ENCODE measurements at places on chromosomes 6 and 20.

DNA sequence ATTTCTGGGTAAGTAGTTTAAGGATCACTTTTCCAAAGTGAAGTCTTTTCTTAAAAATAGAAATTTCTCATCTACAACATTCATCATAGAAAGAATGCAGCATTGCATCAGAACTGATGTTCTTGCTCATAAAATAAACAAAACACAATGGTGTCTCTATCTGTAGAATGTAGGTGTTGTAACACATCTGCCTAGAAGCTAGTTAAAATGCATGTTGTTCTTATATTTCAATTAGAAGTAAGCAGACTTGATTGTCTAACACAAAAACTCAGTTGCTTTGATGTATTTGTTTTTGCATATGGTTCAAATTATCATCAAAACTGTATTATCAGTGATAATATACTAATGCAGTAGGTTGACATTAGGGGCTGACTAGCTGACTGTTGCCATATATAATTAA lies 654.7 kb upstream of the FLRT3 start:
- no peak for DNase-seq

- DNase-seq = no peak
Observed at GRCh38 chr6:2885967-2886735, 17.0 kb downstream of the SERPINB9 start.

DNA sequence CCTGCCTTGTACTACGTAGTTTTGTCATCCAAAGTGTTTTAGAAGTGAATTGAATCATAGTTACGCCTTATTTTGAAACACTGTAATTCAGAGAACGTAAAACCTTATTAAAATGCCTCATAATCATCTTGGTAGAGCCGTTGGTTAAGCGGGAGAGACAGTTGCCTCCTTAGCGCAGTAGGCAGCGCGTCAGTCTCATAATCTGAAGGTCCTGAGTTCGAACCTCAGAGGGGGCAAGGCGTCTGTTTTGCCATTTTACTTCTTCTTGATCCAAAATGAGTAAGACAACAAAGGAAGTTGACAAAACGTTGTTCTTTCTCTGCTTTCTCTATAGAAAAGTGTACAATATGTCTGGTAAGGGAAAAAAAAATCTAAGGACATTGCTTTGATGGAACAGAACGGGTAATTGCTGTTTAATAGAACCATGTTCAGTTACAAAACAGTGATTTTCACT lies 20.7 kb upstream of the TRIM27 start:
- DNase-seq = peak; percentile 33

GRCh38 chr6:55474382-55474781 lies 104.6 kb downstream of the HMGCLL1 start:
- DNase-seq = no peak

DNA sequence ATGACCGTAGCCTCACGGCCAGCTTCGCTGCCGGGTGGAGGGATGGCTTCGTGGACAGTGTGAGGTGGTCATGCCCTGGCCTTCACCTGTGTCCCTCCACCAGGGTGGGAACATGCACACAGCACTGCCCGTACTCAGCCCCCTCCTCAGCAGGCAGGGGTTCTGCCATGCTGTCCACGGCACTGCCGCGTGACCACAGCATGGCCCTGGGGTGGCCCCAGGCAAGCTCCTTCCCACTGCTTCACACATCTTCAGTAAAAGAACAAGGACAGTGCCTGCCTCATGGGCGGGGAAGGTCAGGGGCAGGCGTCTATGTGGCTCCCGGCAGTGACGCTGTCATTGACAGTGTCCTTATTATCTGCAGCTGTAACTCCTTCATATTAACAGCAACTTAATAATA lies 205.9 kb downstream of the TAF4 start:
- no peak for DNase-seq

DNA sequence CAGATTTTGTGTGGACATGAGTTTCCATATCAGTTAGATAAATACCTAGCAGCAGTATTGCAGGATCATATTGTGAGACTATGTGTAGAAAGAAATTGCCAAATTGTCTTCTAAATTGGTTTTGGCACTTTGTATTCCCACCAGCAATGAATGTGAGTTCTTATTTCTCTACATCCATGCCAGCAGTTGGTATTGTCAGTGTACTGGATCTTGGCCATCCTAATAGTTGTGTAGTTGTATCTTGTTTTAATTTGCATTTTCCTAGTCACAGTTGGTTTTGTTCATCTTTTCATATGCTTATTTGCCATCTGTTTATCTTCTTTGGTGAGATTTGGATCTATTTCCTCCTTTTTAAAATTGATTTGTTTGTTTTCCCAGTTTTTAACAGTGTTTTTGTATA lies 154.7 kb upstream of the HCRTR2 start:
- DNase-seq = no peak

DNA sequence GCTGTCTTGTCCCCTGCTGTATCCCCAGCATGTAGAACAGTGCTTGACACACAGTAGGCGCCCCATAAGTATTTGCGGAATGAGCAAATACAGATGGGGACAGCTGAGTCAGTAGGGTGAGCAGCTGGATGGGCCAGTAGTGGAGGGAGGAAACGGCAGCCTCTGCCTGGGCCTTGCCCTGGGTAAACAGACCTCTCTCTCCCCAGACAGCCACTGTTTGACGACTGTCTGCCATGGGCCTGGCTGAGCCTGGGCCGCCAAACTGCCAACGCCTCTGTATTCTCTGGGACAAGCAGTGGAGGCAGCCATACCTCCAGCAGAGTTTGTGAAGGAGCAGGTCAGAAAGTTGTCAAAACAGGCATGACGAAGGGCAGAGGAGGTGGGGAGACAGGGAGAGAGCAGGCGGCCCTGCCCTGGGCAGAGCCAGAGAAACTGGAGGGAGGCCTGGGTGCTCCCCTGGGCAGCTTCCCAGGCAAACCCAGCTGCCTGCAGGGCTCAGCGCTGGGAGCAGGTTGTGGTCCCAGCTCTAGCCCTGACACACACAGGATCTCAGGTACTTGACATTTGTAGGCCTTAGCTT lies 15.2 kb downstream of the HNF4A start:
- DNase-seq = no peak

GRCh38 chr6:168686029-168686738 lies 245.2 kb downstream of the SMOC2 start:
- DNase-seq = no peak

GRCh38 chr6:135658916-135659315 lies 161.4 kb upstream of the AHI1 start:
- DNase-seq = no peak

DNA sequence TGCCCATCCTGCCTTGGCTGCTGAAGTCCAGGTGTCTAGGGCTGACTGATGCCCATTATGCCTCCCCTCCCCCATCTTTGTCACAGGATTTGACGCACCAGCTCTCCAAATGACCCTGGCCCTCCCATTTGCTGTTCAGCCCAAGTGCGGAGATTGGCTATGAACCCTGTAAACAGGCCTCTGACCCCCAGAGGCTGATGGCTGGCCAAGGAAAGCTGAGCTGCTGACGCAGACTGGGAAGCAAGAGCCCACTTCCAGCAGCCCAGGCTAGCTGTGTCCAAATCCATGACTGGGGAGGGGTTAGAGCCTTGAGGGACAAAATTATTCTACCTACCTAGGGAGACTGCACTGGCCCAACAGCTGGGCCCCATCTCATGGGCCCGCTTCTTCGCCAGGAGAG lies 797 bp upstream of the GNRH2 start:
- DNase-seq = no peak

GRCh38 chr20:21006611-21007010 lies 99.5 kb downstream of the LINC00237 start:
- DNase-seq = no peak

- no peak for DNase-seq
Observed at GRCh38 chr6:138101946-138102731, 5.1 kb downstream of the PERP start.

- DNase-seq = no peak
Observed at GRCh38 chr6:11585426-11586016, 48.0 kb downstream of the TMEM170B start.

GRCh38 chr6:87501809-87502572 lies 29.2 kb downstream of the SLC35A1 start:
- DNase-seq = no peak

DNA sequence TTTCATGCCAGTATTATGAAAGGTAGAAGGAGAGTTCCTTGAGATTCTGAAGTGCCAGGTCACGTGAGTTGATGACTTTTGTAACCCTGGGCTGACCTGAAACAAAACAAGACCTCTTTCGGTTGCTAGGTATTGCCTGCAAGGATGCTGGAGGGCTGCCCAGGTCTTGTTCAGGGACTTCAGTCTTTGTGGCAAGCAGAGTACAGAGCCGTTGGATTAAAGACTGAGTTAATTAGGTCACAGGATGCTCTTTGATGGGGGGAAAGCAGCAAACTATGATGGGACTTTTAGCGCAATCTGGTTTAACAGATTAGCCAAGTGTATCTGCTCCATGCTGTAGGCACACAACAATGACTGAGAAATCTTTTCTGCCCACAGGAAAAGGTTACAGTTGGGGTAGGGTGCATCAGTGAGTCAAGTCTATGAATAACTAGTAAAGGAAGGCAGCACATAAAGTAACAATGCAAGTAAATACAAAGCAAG lies 12.8 kb upstream of the ELOVL5 start:
- DNase-seq = no peak

DNA sequence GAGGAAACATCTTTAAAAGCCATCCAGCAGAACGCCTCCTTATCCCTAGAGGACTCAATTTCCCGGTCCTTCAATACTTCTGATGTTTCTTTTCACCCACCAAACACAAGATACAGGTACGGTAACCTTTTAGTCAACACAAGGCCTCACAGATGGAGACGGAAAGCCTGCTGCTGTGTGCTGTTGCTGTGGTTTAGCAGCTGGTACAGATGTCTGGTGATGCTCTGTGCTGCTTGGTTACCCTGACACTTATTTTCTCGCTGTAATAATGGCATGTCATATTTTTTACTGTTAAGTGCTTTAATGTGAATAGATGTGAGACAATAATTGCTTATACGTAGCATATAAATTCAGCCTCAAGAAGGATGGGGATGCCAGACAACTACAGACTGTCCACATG lies 25.3 kb downstream of the GMDS start:
- DNase-seq = no peak

DNA sequence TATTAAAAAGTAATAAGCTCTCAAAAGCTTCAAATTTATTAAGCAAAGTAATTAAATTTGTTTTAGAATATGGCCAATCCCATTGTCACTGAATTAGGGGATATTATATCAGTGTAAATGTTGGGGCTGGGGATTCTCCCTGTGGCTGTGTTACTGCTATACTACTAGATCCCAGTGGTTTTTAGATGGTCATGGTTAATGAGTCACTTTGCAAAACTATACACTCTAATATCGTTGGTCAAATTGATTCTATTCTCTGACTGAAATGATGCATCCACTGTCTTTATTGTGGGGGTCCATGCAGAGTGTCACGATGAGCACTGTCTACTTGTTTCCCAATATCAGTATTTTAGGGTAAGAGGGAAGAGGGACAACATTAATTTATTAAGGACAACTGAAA lies 336.9 kb upstream of the PREP start:
- DNase-seq = no peak

GRCh38 chr20:20663841-20664240 lies 48.6 kb downstream of the RALGAPA2 start:
- DNase-seq = no peak

- DNase-seq = no peak
Observed at GRCh38 chr20:57693002-57693582, 16.7 kb downstream of the PMEPA1 start.

GRCh38 chr6:29509711-29510110 lies 22.0 kb upstream of the MAS1L start:
- DNase-seq = no peak

All from activated B cell treated with CpG ODN at 0.5 μM for 24 hours (primary cell).